Right renal pelvis (tissue), 4 donors: ENCODE measurements at places on chromosomes 7 and 10.

GRCh38 chr7:39085590-39086049 is 107.9 kb downstream of the POU6F2 start:
- DNase-seq = peak; percentile 33

GRCh38 chr7:46215987-46216567 is 295.0 kb upstream of the IGFBP3 start:
- no peak for DNase-seq

GRCh38 chr10:124829447-124830115 is 28.0 kb downstream of the ABRAXAS2 start:
- no peak for DNase-seq

GRCh38 chr7:157009170-157009777 is 1.2 kb downstream of the MNX1 start:
- DNase-seq = no peak

DNA sequence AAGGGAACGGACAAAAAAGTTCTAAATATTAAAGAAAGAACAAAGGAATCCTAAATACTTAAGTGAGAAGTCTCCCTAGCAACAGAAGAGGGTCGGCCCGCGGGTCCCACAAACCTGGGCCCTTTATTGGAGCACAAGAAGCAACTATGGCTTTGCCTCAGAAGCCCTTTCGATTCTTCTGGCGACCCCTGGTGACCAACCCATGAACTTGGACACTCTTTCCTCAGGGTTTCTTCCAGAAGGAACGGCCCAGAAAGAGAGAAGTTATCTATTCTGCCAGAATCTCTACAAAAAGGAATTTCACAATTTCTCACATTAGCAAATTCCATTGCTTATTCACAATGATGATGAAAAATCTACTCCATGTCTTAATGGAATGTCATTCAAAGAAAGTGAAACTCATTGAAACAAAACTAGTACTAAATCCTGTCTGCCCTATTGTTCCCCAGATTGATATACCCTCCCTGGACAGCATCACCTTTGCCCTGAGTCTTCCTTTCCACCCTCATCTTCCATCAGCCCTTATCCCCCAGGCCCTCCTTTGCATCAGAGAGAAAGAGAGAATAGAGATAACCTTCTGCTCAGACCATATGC is 43.7 kb downstream of the CPVL start:
- no peak for DNase-seq

- DNase-seq = no peak
These were observed 108.5 kb downstream of the ZRANB1 start for GRCh38 chr10:125050383-125050782.

- no peak for DNase-seq
These were observed 64.9 kb upstream of the WAPL start for GRCh38 chr10:86586516-86586915.

DNA sequence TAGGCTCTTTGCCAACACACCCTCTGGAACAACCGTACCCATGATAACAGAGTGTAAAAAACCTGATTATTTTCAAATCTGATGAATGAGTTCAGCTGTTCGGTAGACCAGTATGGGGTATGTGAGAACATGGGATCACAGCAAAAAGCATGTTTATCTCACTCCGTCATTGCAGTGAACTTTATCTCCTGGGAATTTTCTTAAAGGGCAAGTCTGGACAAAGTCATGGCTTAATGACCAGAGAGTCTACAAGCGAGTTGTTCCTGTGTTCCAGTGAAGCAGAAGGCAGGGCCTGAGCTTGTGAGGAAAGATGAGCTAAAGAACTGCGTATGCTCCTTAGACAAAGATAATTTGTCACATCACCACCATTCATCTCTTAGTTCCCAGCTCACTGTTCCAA is 219.7 kb downstream of the TRIL start:
- no peak for DNase-seq

- DNase-seq = no peak
These were observed 66.4 kb downstream of the TAC1 start for GRCh38 chr7:97798046-97799019.

DNA sequence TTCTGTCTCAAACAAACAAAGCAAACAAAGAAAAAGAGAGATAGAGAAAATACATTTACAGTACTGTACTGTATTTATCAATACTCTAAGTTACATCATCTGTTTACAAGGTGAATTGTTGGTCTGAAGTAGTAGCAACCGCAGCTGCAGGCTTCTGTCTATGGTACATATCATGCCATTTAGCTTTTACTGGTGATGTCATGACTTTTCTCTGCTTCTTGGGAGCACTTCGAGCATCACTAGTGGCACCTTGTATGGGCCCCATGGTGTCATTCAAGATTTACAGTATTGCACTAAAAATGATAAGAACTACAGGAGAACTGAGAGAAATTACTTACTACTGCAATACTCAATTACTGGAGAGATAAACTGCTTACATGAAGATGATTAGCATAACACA is 826.9 kb downstream of the CNTNAP2 start:
- no peak for DNase-seq
